PC-3 (cell line): ENCODE measurements at places on chromosomes 7 and 10.

- DNase-seq: no peak
- H3K4me3 ChIP-seq: no peak overlapping the region
- H3K27ac ChIP-seq: no peak overlapping the region
- H3K4me1 ChIP-seq: no peaks in the 10 kb centered on the region
Observed at GRCh38 chr7:103967401-103967800, 22.1 kb downstream of the RELN start.

DNA sequence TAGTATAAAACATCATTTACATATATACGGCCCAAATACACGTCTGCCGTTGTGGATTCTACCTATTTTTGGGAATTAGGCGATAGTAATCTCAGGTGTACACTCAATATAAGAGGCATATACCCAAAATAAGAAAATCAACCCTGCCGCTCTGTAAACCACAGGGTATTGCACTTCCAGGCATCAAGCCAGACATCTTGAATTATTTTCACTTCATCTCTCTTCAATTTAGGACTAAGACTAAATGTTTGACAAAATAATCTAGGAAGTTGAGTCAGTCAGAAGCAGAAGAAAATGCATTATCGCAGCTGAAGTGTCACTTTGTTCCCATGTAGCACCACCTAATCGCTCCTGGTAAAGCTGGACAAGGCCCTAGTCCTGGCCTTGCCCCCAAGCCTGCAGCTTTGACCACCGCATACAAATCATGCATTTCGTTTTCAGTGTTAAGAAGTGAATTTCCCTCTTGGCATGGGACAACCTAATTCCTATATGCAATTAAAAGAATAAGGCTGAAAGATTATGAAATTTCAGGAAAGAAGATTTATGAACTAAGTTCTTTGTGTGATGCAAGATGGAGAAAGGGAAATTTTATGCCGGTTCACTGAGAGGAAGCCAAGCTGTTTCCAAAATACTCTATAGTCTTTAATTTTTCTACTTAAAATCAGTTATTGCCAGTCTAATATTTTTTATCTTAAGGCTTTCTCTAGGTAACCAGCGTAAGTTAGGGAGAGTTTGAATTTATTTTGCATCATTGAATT, 26.0 kb downstream of the CABCOCO1 start:
- no peaks in the 10 kb centered on the region for H3K27me3 ChIP-seq
- H3K4me1 ChIP-seq: no peaks in the 10 kb centered on the region
- DNase-seq: no peak
- H3K4me3 ChIP-seq: no peak overlapping the region

GRCh38 chr10:104895981-104896380, 254.9 kb downstream of the SORCS3 start:
- DNase-seq: no peak
- H3K27me3 ChIP-seq: no peaks in the 10 kb centered on the region
- no peak overlapping the region for H3K27ac ChIP-seq
- H3K36me3 ChIP-seq: no peaks in the 10 kb centered on the region
- H3K4me1 ChIP-seq: no peaks in the 10 kb centered on the region

DNA sequence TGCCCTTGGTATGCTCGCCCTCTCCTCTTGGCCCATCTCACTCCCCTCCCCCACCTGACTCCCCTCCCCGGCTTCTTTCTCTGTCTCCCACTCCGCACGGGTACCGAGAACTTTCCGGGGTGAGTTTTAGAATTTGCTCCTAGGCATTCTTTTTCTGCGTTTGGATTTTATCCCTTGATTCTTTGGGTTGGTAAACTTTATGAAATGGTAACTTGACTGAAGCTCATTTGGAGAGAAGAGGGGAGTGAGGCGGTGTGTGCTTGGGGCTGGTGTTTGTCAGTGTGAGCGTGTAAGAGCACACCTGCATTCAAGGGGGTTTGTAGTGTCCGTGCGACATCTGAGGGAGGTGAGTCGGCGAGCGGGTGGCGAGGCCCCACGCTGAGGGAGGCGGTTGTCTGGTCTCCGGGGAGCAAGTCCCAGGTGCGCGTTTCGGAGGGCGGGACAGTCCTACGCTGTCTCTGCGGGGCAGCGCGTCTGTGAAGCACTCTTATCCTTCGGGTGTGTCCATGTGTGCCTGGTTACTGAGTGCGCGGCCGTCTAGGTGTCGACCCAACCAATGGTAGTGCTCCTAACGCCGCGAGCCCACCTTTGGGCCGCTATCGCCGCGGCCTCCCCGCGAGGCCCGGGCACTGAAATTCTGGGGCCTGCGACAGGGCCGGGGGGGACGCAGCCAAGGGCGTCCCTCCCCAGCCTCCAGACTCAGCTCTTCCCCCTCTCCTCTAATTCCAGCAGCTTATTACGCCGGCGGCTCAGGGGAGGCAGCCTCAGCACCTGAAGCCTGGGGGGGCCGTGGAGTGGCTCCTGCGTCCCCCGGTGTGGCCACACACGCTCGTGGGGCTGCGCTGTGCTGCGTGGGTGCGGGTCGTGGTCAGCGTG, 2.6 kb upstream of the ZNF503 start:
- H3K27ac ChIP-seq: peak overlapping the region; percentile 81
- peak; percentile 85 for DNase-seq
- H3K4me1 ChIP-seq: peaks cover 26% of the 10 kb centered on the region
- no peaks in the 10 kb centered on the region for H3K36me3 ChIP-seq
- H3K4me3 ChIP-seq: peak overlapping the region; percentile 79

DNA sequence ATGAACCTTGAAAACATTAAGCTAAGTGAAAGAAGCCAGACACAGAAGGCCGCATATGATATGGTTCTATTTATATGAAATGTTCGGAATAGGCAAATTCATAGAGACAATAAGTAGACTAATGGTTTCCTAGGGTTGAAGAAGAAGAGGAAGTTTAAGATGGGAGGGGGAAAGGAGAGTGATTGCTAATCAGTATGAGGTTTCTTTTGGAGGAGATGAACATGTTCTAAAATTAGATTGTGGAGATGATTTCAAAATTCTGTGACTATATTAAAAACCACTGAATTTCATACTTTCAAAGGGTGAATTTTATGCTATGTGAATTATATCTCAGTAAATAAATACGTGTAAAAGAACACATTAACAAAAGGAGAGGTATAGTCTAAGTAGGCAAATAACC, 176.4 kb upstream of the HPS1 start:
- H3K27ac ChIP-seq: no peak overlapping the region
- H3K4me3 ChIP-seq: no peak overlapping the region
- H3K4me1 ChIP-seq: no peaks in the 10 kb centered on the region
- DNase-seq: no peak
- no peaks in the 10 kb centered on the region for H3K36me3 ChIP-seq

GRCh38 chr7:19463581-19463980, 245.3 kb downstream of the POLR1F start:
- H3K27me3 ChIP-seq: no peaks in the 10 kb centered on the region
- no peak overlapping the region for H3K4me3 ChIP-seq
- no peaks in the 10 kb centered on the region for H3K4me1 ChIP-seq
- H3K36me3 ChIP-seq: no peaks in the 10 kb centered on the region
- DNase-seq: no peak
- H3K27ac ChIP-seq: no peak overlapping the region

- H3K4me3 ChIP-seq: no peak overlapping the region
- H3K27me3 ChIP-seq: no peaks in the 10 kb centered on the region
- peaks cover 7% of the 10 kb centered on the region; the same call in 1 of the 2 replicates for H3K4me1 ChIP-seq
- H3K36me3 ChIP-seq: peaks cover 28% of the 10 kb centered on the region
Observed at GRCh38 chr10:22333167-22333974, 11.9 kb upstream of the SPAG6 start.

GRCh38 chr7:32639122-32639521, 143.8 kb downstream of the AVL9 start:
- no peaks in the 10 kb centered on the region for H3K36me3 ChIP-seq
- H3K4me3 ChIP-seq: no peak overlapping the region
- DNase-seq: no peak
- no peaks in the 10 kb centered on the region for H3K27me3 ChIP-seq

GRCh38 chr7:112420236-112420861, 29.9 kb upstream of the IFRD1 start:
- H3K36me3 ChIP-seq: no peaks in the 10 kb centered on the region

- no peak overlapping the region for H3K4me3 ChIP-seq
- H3K36me3 ChIP-seq: peaks cover 16% of the 10 kb centered on the region
- peak; percentile 85 for DNase-seq
- no peaks in the 10 kb centered on the region for H3K27me3 ChIP-seq
Observed at GRCh38 chr10:73907841-73908517, 3.0 kb upstream of the PLAU start.

GRCh38 chr10:127368929-127369328, 172.5 kb upstream of the INSYN2A start:
- no peaks in the 10 kb centered on the region for H3K27me3 ChIP-seq
- no peak overlapping the region for H3K27ac ChIP-seq
- H3K36me3 ChIP-seq: no peaks in the 10 kb centered on the region
- no peak overlapping the region for H3K4me3 ChIP-seq
- DNase-seq: no peak
- H3K4me1 ChIP-seq: no peaks in the 10 kb centered on the region

GRCh38 chr10:34240039-34240438, 575.1 kb downstream of the PARD3 start:
- peaks cover 12% of the 10 kb centered on the region for H3K4me1 ChIP-seq
- H3K27ac ChIP-seq: no peak overlapping the region
- H3K36me3 ChIP-seq: no peaks in the 10 kb centered on the region
- no peak for DNase-seq

DNA sequence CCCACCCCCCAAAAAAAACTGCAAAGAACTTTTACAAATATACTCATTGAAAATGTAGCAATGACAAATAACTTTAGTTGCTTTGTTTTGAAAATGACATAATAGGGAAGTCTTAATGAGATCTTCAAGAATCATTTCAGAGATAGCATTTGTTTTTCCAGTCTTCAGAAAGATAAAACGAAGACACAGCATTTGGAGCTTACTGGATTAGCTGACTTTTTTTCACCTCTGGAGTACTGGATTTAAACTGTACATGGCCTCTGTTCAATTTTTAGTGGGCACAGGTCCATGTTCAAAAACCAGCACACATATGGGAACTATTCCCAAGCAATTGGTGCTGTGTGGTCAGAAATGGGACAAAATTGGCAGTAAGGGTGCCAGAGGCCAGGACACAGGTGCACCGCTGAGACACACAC, 3.9 kb downstream of the RAB11FIP2 start:
- H3K27ac ChIP-seq: no peak overlapping the region
- H3K36me3 ChIP-seq: no peaks in the 10 kb centered on the region
- no peak for DNase-seq
- H3K27me3 ChIP-seq: no peaks in the 10 kb centered on the region

DNA sequence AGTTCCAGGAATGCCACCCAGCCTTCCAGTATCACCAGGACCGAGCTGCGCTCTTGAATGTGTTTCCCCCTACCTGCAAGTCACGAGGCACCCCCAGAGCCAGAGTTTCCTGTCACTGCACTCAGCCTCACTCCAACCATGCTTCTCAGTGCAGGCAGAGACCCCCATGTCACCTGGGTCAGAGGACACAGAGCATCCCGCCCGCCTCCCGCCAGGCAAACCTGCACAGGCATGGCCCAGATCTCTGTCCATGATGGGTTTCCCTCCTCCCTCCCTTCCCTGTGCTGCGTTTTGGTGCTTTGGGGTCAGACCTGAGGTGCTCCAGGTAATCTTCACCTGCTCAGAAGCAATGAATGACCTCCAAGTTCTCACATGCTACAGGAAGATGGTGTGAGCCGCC, 3.1 kb upstream of the RET start:
- no peaks in the 10 kb centered on the region for H3K36me3 ChIP-seq
- no peaks in the 10 kb centered on the region for H3K4me1 ChIP-seq
- no peak overlapping the region for H3K4me3 ChIP-seq
- no peak overlapping the region for H3K27ac ChIP-seq

DNA sequence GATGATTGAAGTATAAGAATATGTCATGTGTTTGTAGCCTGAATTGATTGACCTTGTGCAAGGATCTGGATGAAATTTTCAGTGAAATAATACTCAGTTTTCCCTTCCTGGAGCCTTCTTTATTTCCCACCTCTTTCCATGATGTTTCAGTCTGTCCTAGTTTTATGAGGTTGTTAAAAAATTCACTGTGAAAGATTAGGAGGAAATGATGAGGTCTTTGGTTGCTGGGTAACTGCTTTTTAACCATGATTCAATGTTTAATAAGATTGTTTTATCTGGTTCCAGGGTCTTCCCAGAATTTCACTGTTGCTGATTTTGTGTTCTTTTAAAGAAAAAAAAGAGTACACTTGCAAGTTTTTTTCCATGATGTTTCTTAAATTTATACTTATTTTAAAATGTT, 221.5 kb downstream of the MBL2 start:
- peaks cover 8% of the 10 kb centered on the region for H3K4me1 ChIP-seq
- H3K27ac ChIP-seq: peak overlapping the region; percentile 5
- DNase-seq: peak; percentile 78
- H3K27me3 ChIP-seq: no peaks in the 10 kb centered on the region
- H3K36me3 ChIP-seq: no peaks in the 10 kb centered on the region
- no peak overlapping the region for H3K4me3 ChIP-seq

DNA sequence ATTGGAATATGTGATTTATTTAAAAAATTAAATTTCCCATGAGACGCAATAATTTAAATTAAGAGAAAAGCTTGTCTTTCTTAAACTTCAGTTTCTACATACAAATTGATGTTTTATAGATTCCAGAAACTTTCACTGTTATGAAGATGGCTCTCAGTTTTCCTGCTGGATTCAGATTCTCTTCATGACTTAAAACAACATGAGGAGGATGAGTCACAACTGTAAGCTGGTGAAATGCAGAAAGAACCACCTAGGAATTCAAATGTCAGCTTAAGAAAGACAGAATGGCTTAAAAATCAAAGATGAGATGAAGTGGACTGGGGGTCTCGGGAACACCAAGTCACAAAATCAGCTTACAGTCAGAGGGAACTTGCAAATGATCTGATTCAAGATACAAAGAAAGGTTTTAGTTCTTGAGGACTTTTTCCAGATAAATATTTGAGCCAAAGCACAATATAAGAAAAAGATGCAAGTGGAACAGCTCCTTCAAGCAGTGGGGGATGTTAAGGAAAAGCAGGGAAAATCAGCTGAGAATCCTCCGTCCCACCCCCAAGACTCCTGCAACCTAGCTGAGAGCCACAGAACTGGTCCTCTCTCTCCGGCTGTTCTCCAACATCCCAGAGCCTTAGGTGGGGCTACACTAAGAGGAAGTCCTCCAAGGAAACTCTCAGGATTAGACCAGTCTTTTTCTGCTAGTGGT, 279.8 kb downstream of the KCNMA1 start:
- peak overlapping the region; percentile 86 for H3K27ac ChIP-seq
- no peaks in the 10 kb centered on the region for H3K27me3 ChIP-seq
- no peak overlapping the region for H3K4me3 ChIP-seq
- peaks cover 5% of the 10 kb centered on the region; the same call in 1 of the 2 replicates for H3K36me3 ChIP-seq
- peaks cover 41% of the 10 kb centered on the region for H3K4me1 ChIP-seq

DNA sequence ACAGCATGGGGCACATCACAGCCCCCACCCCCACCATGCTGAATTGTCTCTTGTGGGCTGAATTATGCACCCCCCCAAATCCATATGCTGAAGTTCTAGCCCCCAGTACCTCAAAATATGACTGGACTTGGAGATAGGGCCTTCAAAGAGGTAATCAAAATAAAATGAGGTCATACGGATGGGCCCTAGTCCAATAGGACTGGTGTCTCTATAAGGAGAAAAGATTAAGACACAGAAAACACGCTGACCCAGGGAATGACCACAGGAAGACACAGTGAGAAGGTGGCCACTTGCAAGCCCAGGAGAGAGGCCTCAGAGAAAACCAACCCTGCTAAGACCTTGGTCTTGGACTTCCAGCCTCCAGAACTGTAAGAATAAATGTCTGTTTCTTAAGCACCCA, 106.4 kb upstream of the ARID5B start:
- H3K27ac ChIP-seq: no peak overlapping the region
- peaks cover 23% of the 10 kb centered on the region for H3K4me1 ChIP-seq
- DNase-seq: no peak
- no peaks in the 10 kb centered on the region for H3K27me3 ChIP-seq
- no peaks in the 10 kb centered on the region for H3K36me3 ChIP-seq
